Right cardiac atrium (tissue), 5 donors: ENCODE measurements at places on chromosomes 1 and 21. TPM values are rescaled to one million over a fixed set of nuclear protein-coding genes. Genes with fewer than 3 reads are reported as not detected.

LRRC3 gene
- total RNA-seq = 0.89 TPM

TNFSF4 gene
- total RNA-seq = 2.3 TPM

PRDX6 gene
- total RNA-seq = 663 TPM

LCE1B gene
- total RNA-seq = not detected

SLC5A9 gene
- total RNA-seq = 1.1 TPM

ST6GALNAC3 gene
- 15.4 TPM for total RNA-seq

LCE2B gene
- total RNA-seq = not detected

AK5 gene
- 2.8 TPM for total RNA-seq

LRRC53 gene
- total RNA-seq = not detected

ZBED6 gene
- 20.7 TPM for total RNA-seq

ZNF695 gene
- total RNA-seq = not detected

MX1 gene
- 15.0 TPM for total RNA-seq

CFAP107 gene
- total RNA-seq = not detected

DNA sequence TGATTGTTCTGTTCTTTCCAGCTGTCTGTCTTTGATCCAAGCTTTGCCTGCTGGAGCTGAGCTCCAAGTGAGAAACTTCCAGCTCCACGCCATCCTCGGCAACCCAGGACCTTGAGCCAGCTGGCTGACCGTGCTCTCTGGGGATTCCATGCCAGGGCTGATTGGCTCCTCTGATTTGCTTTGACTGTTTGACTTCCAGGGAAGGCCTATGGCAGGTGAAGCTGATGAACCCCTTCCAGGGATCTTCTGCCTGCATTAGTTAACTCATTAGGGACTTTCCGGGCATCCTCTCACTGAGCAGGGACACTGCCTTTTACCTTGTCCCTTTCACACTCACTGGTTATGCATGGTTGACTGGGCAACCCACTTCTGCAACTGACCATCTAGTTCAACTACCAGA is 406.1 kb downstream of the RPS6KC1 start:
- DNase-seq = peak; percentile 65

- no peak for DNase-seq
Measured at GRCh38 chr1:112439592-112439991, 43.6 kb downstream of the CTTNBP2NL start.

- DNase-seq = peak; percentile 18
Measured at GRCh38 chr21:45382697-45382997, 22.3 kb upstream of the COL18A1 start.

GRCh38 chr1:71104417-71104816 is 23.6 kb upstream of the ZRANB2 start:
- DNase-seq = no peak

DNA sequence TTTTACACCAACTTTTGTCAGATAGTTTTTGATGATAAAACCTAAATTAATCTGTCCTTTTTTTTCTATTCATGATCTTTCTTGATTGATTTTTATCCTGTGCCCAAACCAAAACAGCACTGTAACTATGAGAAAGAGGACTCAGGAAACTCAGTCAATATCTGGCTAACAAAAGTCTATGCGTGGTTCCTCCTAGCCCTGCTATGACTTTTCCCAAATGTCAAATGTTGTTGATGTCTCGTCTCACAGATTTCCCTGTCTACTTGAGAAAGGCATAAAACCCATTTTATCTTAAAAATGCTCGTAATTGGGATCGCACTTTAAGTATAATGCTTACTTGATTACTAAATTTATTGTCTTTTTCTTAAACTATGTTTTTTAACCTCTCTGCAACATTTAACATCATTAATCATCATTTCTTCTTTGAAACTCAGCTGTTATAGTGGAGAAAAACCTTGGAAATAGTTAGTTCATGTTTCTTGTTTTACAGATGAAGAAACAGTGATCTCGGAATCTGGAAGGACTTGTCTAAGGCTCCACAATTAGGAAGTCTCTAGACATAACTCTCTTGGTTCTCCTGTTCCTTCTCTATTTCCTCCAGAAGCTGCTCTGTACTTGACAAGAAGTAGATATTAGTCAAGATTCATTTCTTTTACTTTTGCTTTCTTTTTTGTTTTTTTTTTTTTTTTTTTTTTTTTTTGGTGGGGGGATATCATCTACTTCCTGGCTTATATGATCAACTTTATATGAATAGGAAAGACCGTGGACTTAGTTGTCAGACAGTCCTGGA is 26.2 kb upstream of the PTPRC start:
- DNase-seq = no peak

GRCh38 chr1:6483017-6483760 is 8.3 kb downstream of the PLEKHG5 start:
- DNase-seq = no peak

- DNase-seq = no peak
Measured at GRCh38 chr1:169326956-169327268, 40.7 kb downstream of the NME7 start.

GRCh38 chr1:38431535-38432376 is 385.2 kb upstream of the POU3F1 start:
- no peak for DNase-seq

GRCh38 chr1:245790441-245790840 is 635.7 kb downstream of the KIF26B start:
- DNase-seq = no peak

- no peak for DNase-seq
Measured at GRCh38 chr1:53294567-53294966, 33.3 kb downstream of the LRP8 start.

DNA sequence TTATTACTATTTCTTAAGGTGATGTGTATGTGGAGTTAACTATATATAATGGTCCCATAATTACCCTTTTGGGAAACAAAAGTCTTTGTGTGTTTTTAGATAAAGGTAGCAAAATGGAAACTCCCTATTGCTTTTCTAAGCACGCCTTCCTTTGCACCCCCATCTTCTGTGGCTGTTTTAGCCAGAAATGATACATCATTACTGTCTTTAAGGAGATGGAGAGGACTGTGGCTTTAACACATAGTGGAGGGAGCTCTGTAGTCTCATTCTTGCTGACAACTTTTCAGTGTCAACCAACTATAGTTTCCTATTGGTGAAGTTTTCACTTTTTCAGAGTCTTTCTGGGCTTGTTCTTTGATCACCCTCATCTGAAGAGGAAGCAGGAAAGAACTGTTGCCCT is 1.0 kb downstream of the APOBEC4 start:
- DNase-seq = no peak

- no peak for DNase-seq
Measured at GRCh38 chr1:101145449-101145820, 91.4 kb upstream of the S1PR1 start.

DNA sequence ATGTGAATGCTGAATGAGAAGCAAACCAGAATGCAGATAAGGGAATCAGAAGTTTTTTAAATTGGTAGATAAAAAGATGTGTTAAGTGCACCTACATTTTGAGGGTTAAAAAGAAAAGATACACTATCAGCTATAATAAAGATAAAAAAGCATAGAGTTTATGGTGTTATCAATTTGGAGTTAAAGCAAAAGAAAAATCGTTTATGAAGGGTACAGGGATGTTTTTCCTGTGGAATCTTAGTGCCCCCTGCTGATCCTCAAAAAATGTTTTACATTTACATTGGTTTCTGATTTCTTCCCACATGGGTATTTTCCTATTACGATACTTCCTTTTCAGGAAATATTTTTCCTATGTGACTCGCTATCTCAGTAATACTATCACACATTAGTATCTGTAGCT is 293.5 kb downstream of the MRPL39 start:
- no peak for DNase-seq

- no peak for DNase-seq
Measured at GRCh38 chr1:203219171-203219570, 10.3 kb downstream of the CHIT1 start.

DNA sequence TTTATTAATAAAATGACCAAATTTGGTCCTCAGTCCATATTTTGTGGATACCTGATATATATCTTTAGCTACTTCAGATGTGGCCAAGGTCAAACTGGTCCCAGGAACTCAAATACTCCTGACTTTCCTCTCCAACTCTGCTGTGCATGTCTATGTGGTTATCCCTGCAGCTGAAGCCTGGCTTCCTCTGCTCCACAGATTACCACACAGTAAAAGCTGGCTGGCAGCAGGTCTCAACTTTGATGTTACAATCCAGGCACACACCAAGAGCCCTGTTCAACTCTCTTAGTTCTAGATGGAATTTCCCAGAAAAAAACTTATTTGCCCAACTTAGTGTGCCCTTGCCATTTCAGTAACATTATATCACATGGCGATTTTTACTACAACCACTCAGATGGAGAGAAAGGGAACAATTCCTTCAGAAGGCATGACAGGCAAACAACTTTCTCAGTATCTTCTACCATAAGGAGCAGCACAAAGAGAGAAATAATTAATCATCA is 479.5 kb downstream of the PLPP3 start:
- DNase-seq = no peak

DNA sequence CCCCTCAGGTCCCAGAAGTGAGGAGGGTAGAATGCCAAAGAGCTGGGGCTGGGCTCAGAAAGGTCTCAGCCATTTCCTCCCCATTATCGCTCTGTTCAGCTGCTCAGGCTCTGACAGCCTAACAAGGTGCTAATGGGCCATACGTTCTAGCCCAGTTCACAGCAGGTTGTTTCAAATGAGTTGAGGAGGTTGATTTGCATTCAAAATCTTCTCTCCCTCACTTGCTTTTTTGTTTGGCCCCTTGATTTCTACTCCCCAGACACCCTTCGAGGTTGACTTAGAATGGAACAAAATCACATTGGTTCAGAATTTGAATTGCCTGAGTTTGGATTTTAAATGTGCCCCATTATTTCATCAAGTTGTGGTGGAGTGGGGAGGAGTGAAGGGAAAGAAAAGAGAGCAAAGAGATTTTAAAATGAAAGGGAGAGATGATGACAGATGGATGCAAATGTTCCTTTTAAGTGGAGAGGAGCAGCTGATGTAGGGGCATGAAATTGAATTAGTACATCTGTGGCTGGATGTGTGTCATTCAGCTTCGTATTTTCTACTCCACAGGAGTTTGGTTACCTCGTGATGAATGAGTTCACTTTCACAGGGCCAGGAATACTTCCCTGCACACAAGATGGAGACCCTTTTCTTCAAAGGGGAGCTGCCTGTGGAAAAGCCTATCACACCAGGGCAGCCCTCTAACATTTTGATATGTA is 425.8 kb upstream of the CAMK1G start:
- DNase-seq = no peak

DNA sequence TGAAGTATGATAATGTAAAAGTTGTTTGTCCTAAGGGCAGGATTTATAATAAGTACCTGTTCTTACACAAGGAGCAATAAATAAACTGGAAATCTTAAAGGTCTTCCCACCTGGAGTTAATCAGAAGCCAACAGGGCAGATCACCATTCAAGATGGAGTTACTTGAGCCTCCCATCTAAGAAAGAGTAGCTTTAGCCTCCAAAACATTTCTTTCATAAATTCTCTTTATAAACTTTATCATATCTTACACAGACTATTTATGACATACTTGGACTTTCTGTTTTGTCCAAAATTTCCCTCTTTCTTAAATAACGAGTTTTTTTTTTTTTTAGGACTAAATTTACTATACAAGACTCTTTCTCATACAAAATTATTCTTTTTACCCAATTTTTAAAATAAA is 18.5 kb downstream of the OR2T1 start:
- DNase-seq = no peak

GRCh38 chr21:32728456-32728839 is 635 bp upstream of the SYNJ1 start:
- no peak for DNase-seq

DNA sequence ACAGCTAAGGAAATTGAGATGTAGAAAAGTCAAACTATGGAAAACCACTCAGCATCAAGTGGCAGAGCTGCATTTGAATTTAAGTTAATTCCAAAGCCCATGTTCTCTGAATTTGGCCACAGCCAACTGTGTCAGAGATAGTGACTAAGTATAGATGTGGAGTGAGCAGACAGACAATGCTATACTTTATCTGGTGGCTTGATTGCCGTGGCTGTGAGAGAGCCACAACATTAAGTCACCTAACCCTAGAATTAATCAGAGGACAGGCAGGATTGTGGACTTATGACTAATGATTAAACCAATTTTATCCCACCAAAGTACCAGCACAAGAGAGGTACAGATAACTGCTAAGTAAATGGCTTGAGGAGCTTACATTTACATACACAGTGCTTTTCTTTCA is 209.8 kb downstream of the TPR start:
- no peak for DNase-seq

DNA sequence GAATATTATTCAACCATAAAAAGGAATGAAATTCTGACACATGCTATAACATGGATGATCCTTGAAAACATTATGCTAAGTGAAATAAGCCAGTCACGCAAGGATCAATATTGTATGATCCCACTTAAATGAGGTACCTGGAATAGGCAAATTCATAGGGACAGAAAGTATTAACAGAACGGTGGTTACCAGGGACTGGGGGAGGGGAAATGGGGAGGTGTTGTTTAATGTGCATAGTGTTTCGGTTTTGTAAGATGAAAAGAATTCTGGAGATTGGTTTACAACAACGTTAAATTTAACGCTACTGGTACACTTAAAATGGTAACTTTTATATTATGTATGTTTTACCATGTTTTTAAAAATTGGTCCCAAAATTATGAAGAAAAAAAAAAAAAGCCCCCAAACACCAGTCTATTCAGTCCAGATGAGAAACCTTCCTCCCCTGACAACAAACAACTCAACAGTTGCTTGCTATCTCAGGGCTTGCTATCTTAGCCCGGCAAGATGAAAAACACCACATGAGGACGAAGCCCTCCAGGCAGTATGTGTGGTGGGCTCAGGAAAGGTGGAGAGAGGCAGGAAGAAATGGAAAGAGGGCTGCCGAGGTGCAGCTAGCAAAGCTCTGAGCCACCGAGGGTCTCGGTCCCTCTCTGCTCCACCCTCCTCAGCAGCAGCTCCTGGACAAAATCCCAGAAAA is 8.5 kb downstream of the NUAK2 start:
- DNase-seq = no peak

DNA sequence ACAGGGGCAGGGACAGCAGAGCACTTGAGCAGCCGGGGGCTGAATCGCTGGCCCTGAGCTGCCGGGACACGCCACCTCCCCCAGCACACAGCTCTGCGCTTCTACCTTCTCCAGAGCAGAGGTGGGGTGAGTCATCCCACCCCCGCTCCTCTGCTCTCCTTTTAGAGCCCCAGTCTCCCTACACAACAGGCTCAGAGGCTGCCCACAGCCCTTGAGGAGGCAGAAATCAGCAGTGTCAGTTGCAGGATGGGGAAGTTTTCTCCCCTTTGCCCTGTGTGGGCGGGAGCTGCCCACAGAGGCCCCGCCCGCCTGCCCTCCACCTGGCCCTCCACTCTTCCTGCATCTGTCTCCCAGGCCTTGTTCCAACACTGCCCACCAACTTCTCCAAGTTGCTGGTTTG is 94.6 kb downstream of the STUM start:
- DNase-seq = peak; percentile 51

DNA sequence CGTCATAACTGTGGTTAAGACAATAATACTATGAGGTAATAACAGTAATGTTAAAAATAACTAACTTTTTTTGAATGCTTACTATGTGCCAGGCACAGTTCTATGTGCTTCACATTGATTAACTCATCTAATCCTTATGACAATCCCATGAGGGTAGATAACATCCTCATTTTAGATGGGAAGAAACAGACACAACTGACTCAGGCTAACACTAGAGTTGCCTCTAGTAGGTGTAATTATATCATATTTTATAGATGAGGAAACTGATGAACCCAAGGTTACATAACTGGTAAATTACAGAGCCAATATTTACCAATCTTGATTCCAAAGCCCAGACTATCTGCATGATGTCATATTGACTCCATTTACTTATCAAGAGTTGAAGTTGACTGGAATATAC is 23.5 kb downstream of the SERPINC1 start:
- DNase-seq = no peak

- no peak for DNase-seq
Measured at GRCh38 chr1:3384407-3384806, 70.1 kb upstream of the ARHGEF16 start.
